ENCODE measurements at places on chromosomes 4 and X.

- no peaks in the 10 kb centered on the region for H3K27me3 ChIP-seq
- no peak for DNase-seq
- no peak overlapping the region for H3K27ac ChIP-seq
- peaks cover 24% of the 10 kb centered on the region for H3K4me1 ChIP-seq
Measured at GRCh38 chr4:174422893-174423256, 99.4 kb downstream of the HPGD start.

GRCh38 chrX:46340696-46341095, 204.5 kb downstream of the ZNF674 start:
- H3K36me3 ChIP-seq: no peaks in the 10 kb centered on the region
- no peak overlapping the region for H3K27ac ChIP-seq
- H3K4me3 ChIP-seq: no peak overlapping the region
- H3K27me3 ChIP-seq: no peaks in the 10 kb centered on the region
- no peak for DNase-seq

DNA sequence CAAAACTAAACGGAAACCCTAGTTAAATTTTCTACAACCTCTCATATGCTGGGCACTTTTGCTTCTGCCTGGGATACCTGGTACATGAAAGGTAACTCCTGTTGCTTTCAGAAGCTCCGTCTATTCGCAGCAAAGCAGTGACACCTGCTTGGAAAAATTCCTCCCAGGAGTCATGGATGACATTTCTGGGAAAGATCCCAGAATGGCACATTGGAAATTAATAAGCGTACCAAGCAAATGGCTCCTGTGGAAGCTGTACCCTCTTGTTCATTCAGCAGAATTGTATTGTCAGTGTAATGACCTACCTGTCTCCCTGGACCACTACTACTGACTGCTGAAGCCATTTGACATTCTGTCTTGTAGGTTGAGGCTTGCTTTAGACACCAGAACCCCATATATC, 349.7 kb upstream of the NOCT start:
- H3K4me1 ChIP-seq: no peaks in the 10 kb centered on the region
- H3K27ac ChIP-seq: no peak overlapping the region
- no peak for DNase-seq

GRCh38 chrX:114712466-114712865, 128.6 kb downstream of the HTR2C start:
- no peaks in the 10 kb centered on the region for H3K4me1 ChIP-seq
- no peak for DNase-seq
- no peak overlapping the region for H3K27ac ChIP-seq
- no peak overlapping the region for H3K4me3 ChIP-seq
- no peaks in the 10 kb centered on the region for H3K27me3 ChIP-seq

DNA sequence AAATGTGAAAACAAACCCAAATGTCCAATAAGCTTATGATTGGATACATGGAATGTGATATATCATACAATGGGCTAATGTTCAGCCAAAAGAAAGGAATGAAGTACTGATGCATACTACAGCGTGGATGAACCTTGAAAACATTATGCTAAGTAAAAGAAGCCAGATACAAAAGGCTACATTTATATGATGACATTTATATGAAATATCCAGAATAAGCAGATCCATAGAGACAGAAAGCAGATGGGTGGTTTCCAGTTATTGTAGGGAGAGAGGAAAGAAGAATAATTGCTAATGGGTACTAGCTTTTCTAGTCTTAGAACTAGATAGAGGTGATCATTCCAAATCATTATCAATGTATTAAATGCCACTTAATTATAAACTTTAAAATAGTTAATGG, 801.3 kb downstream of the IL1RAPL1 start:
- H3K4me3 ChIP-seq: no peak overlapping the region
- no peak for DNase-seq

DNA sequence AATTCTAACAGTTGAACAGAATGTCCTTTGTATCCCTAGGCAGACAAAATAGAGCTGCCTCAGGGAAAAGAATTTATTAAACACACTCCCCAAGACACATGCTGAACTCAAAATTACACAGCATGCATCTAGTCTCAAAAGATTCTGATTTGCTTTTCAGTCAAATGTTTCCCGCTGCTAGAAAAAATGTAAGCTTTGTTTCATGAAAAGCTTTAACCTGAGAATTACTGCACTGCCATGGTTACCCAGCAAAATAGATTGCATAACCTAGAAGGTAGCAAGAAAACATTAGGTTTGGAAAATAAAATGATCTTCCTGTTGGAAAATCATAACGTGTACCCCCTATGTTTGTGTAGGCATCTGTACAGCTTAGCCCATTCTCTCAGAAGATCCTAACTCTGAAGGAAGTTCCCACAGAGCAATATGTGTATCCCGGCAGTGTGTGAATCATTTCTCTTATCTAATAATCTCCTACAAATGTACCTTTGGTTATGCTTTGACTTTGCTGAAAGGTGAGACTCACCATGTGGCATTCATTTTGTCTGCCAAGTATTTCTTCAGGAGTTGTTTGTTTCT, 646.9 kb downstream of the STPG2 start:
- H3K36me3 ChIP-seq: no peaks in the 10 kb centered on the region
- no peak overlapping the region for H3K27ac ChIP-seq
- H3K4me3 ChIP-seq: no peak overlapping the region

- H3K27me3 ChIP-seq: no peaks in the 10 kb centered on the region
- H3K36me3 ChIP-seq: no peaks in the 10 kb centered on the region
- peaks cover 45% of the 10 kb centered on the region for H3K4me1 ChIP-seq
- DNase-seq: peak; percentile 58
Measured at GRCh38 chrX:39445336-39445735, 644.1 kb downstream of the MID1IP1 start.

GRCh38 chr4:2910409-2910808, 52.8 kb downstream of the NOP14 start:
- no peak overlapping the region for H3K4me3 ChIP-seq
- no peak for DNase-seq
- no peaks in the 10 kb centered on the region for H3K27me3 ChIP-seq

DNA sequence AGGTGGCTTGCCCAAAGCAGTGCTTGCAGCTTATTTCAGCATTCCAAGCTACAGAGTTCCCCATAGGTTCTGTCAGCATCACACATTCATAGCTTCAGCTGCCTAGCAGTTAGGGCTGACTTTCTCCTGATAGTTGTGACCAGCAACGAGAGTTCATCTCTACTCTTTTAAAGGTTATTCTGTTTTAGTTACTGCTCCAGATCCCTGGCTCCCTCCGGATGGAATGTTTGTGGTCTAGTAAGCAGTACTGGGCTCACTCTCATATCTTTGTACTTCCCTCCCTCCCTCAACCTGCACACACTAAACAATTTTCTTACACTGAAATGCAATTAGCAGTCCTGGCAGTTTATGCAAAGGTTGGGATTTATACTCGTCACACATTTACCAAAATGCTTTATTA, 43.9 kb downstream of the PTTG2 start:
- no peak overlapping the region for H3K27ac ChIP-seq
- no peak for DNase-seq
- peaks cover 2% of the 10 kb centered on the region for H3K36me3 ChIP-seq
- H3K4me1 ChIP-seq: peaks cover 59% of the 10 kb centered on the region

DNA sequence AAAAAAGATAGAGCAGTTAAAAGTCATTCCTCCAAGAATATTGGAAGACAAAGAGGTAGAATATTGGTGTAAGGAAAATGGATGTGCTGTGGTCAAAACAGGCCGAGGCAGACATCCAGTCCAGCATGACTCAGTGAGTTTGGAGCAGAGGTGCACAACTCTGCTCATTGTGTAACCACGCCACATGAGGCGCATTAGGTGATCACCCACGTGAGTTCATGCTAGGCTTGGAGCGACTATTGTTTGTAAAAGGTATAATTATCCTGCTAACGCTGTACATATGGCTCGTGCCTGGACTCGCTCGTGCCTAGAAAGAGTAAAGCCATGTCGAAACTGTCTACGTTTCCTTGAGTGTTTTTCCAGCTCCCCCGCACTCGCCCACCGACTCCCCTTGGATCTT, 23.9 kb downstream of the C4orf54 start:
- peaks cover 13% of the 10 kb centered on the region for H3K27me3 ChIP-seq
- DNase-seq: no peak
- H3K27ac ChIP-seq: no peak overlapping the region
- peaks cover 7% of the 10 kb centered on the region for H3K4me1 ChIP-seq
- H3K4me3 ChIP-seq: no peak overlapping the region
- no peaks in the 10 kb centered on the region for H3K36me3 ChIP-seq

GRCh38 chrX:131827935-131828334, 195.2 kb upstream of the STK26 start:
- H3K27ac ChIP-seq: peak overlapping the region; percentile 70
- peaks cover 14% of the 10 kb centered on the region for H3K4me1 ChIP-seq
- no peaks in the 10 kb centered on the region for H3K27me3 ChIP-seq
- H3K36me3 ChIP-seq: peaks cover 8% of the 10 kb centered on the region
- H3K4me3 ChIP-seq: peak overlapping the region; percentile 64
- peak; percentile 62 for DNase-seq

- H3K27ac ChIP-seq: peak overlapping the region; percentile 57
- peaks cover 12% of the 10 kb centered on the region for H3K4me1 ChIP-seq
- peaks cover 4% of the 10 kb centered on the region for H3K36me3 ChIP-seq
- H3K27me3 ChIP-seq: no peaks in the 10 kb centered on the region
- H3K4me3 ChIP-seq: peak overlapping the region; percentile 74
- no peak for DNase-seq
Measured at GRCh38 chrX:40100141-40100536, 2.4 kb upstream of the BCOR start.
